ENCODE measurements at places on chromosomes 1 and 21. TPM values are rescaled to one million over a fixed set of nuclear protein-coding genes. Genes with fewer than 3 reads are reported as not detected.

The UBL4B gene
- total RNA-seq, result not detected

The SFN gene
- total RNA-seq, result 1,135 TPM

The EFNA3 gene
- total RNA-seq, result 4.0 TPM

The FAM72C gene
- total RNA-seq, result not detected

The KIRREL1 gene
- total RNA-seq, result 101 TPM

The EXO5 gene
- total RNA-seq, result 14.7 TPM

The PDZK1IP1 gene
- 1.8 TPM for total RNA-seq

The KANK4 gene
- total RNA-seq, result 32.2 TPM
